Left forelimb (tissue), 1 donor: ENCODE measurements at places on chromosomes 16 and 17.
A peak's percentile ranks its signal among the peaks of the same experiment; 100 is the strongest.

DNA sequence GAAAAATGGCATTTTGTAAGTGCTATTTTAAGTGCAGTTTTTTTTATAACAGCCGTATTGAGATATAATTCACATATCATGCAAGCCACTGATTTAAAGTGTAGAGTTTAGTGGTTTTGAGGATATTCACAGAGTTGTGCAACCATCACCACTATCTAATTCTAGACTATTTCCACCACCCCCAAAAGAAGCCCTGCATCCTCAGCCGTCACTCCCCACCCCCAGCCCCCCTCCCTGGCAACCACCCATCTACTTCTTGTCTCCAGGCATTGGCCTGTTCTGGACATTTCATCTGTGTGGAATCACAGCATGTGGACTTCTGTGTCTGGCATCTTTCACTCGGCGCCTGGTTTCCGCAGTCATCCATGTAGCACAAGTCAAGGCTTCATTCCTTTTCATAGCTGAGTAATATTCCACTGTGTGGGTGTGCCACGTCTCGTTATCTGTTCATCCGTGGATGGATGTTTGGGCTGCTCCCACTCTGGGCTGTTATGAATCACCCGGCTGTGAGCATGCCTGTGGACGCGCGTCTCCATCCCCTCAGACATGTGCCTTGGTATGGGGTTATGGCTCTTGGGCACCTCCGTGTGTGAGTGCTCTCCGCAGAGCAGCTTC, 138.4 kb upstream of the CIBAR2 start:
- no peak for DNase-seq

DNA sequence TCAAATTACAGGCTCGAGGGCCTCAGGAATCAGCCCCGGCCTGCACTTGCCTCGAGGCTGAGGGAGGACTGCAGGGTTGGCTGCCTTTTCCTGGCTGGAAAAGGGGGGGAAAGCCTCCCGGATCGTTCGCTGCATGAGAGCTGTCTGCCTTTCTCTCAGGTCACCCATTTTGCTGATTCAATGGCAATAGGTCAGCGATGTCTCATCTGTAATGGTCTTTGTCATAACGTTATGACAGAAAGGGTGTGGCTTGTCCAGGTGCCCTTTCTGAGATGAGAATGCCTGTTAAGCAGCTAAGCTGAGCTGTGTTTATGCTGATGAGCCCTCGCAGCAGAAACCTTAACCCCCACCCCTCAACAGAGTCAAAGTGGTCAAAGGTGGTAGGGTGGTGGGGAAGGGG, 81.8 kb downstream of the AKAP1 start:
- no peak for DNase-seq

GRCh38 chr16:87233928-87234327, 83.3 kb downstream of the C16orf95 start:
- no peak for DNase-seq

DNA sequence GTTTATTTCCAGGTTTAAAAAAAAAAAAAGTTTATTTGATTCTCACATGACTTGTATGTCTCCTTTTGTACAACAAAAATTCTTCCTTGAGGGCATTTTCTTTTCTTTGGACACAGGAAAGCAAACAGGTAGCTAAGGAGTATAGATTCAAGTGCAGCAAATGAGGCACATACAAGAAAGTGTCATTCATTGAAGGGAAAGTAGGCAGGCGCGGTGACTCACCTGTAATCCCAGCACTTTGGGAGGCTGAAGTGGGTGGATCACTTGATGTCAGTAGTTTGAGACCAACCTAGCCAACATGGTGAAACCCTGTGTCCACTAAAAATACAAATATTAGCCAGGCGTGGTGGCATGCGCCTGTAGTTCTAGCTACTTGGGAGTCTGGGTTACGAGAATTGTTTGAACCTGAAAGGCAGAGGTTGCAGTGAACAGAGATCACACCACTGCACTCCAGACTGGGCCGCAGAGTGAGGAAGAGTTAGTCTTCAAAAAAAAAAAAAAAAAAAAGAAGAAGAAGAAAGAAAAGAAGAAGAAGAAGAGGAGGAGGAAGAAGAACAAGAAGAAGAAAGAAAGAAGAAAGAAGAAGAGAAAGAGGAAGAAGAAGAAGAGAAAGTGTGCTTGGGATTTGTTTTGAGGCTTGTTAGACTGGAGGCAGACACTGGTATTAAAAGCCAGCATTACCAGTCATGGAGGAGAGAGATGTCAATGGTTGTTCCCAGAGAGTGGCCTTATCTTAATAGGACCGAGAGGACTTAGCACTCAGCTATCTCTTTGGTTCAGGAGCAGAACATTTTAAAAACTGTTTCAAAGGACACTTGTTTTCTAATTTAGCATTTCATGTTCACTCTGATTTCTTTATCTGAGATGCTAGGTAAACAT, 19.7 kb downstream of the GINS3 start:
- no peak for DNase-seq

DNA sequence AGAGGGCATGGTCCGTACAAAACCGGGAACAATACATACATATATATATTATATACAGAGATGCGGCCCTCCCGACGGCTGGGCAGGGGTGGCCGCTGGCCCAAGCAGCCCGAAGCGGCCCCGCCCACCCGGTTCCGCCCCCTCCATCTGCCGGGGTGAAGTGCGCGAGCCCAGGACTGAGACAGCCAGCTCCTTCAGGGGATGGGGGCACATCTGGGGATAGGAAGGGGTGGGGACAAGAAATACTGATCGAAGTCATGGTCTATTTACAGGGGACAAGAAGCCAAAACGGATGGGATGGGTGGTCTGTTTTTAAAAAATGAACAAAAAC, 3.8 kb upstream of the SAMD14 start:
- DNase-seq: no peak

- DNase-seq: no peak
Observed at GRCh38 chr17:75176625-75177024, 6.1 kb downstream of the SUMO2 start.

DNA sequence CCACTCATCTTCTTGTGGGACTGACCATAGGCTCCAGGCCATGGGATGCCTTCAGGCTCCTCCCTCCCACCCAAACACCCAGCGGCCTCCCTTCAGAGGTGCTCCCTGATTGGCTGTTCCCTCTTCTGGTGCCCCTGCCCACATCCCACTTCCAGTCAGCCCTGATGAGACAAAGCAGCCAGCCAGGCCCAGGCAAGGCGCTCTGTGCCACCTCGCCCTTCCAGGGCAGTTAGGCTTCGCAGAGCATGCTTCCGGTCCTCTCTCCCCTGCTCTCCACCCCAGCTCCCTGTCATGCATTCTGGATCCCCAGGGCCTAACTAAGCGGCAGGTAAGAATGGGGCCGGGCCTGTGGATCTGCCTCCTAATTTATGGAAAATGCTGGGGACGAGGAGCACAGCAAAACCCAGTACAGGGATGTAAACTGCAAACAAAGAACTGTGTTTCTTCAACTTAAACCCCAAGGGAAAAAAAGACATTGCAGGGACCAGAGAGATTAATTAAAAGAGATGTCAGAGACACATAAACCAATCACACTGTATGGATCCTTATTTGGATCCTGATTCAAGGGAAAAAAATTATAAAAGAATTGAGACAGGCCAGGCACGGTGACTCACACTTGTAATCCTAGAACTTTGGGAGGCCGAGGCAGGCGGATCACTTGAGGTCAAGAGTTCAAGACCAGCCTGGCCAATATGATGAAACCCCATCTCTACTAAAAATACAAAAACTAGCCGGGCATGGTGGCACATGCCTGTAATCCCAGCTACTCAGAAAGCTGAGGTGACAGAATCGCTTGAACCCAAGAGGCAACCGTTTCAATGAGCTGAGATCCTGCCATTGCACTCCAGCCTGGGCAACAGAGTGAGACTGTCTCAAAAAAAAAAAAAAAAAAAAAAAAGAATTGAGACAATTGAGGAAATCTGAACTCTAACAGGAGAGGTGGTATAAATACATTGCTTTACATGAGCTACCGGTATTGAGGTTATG, 26.0 kb downstream of the ZDHHC7 start:
- no peak for DNase-seq

GRCh38 chr17:11047228-11047627, 193.8 kb upstream of the SHISA6 start:
- no peak for DNase-seq

- DNase-seq: no peak
Observed at GRCh38 chr17:55642741-55643140, 79.9 kb downstream of the TMEM100 start.

DNA sequence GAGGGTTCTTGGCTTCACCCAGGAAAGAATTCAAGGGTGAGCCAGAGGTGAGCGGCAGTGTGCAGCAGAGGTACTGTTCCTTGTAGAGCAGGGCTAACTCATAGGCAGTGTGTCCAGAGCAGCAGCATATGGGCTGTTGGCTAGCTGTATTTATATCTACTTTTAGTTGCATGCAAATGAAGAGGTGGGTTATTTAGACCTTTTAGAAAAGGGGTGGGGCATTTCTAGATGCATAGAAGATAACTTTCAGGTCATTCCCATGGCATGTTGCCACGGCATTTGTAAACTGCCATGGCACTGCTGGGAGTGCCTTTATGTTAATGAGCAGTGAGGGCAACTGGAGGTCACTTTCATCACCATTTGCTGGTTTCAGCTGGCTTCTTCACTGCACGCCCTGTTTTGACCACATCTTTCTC, 141.0 kb downstream of the STX8 start:
- no peak for DNase-seq

DNA sequence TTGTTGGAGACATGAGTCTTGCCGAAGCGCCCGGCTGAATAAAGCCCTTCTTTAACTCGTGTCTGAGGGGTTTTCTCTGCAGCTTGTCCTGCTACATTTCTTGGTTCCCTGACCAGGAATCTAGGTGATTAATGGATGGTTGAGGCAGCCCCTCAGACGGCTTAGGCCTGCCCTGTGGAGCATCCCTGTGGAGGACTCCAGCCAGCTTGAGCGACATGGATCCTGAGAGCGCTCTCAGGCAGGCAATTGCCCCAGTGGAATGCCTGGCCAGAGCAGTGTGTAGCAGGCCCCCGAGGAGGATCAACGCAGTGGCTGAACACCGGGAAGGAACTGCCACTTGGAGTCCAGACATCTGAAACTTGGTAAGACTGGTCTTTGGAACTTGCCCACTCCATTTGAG, 17.3 kb upstream of the ENDOV start:
- no peak for DNase-seq

- DNase-seq: peak; percentile 90
Observed at GRCh38 chr17:40355123-40355803, 9.3 kb downstream of the GJD3 start.

DNA sequence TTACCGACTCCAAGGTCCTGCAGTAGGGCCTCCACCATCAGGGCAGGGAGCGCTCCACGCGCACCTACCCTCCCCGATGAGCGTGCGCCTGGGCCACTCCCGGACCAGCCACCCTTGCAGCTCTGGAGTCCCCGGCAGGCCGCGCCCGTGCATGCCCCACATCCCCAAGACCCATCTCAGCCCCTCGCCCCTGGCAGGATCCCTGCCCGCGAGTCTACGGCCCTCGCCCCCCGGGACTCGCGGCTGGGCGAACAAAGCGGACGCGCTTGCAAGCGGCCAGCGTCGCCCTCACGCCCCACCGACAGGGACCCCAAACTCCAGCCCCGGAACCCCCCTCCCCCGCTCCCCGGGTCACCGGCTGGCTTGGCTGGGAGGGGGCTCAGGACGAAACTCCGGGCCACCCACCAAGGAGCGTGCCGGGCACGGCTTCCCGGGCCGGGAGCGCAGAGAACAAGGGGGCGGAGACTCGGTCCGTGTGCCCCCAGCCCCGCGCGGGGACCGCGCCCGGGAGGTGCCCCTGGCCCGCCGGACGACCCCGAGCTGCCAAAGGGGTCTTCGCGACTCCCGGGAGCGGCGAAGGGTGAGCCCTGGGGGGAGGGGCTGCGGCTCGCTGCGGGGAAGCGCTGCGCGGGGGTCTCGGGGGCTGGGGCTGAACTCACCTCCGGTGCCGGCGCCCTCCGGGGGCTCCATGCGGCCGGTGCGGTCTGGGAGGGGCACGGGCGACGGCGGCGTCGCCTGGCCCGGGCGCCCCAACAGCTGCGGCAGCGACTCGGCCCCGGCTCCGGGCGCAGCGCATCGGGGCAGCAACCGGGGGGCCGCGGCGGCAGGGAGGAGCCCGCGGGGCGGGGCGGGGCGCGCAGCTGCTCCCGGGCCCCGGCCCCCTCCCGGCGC, at the start of gene DBNDD1:
DBNDD1 (minus strand) TSS at position 805 of the 891 bp plus-strand sequence; CDS start at position 690, 115 bp downstream.
- no peak for DNase-seq

- no peak for DNase-seq
Observed at GRCh38 chr16:9124908-9125584, 33.6 kb downstream of the HAPSTR1 start.

- DNase-seq: no peak
Observed at GRCh38 chr16:71439523-71439922, 2.3 kb downstream of the TLE7 start.

- no peak for DNase-seq
Observed at GRCh38 chr17:80861892-80862291, 129.7 kb upstream of the CHMP6 start.

DNA sequence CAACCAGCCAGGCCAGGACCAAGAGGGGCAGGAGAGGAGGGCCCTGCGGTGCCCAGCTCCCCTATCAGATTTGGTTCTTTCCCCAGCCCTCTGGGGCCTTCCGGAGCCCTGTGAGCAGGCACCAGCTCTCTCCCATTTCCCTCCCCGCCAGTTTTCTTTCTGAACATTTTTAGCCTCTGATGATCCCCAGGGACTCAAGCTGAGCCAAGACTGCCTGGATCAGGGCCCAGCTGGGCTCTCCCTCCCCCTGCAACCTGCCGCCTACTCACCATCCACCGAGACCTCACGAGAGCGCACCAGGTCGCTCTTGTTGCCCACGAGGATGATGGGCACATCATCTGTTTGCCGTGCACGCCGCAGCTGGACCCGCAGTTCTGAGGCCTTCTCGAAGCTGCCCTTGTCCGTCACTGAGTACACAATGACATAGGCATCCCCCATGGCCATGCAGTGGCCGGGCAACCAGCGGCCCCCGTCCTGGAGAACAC, 2.0 kb downstream of the RRAD start:
- no peak for DNase-seq

- peak; percentile 72 for DNase-seq
Observed at GRCh38 chr17:15431196-15431595, 36.2 kb downstream of the CDRT4 start.

DNA sequence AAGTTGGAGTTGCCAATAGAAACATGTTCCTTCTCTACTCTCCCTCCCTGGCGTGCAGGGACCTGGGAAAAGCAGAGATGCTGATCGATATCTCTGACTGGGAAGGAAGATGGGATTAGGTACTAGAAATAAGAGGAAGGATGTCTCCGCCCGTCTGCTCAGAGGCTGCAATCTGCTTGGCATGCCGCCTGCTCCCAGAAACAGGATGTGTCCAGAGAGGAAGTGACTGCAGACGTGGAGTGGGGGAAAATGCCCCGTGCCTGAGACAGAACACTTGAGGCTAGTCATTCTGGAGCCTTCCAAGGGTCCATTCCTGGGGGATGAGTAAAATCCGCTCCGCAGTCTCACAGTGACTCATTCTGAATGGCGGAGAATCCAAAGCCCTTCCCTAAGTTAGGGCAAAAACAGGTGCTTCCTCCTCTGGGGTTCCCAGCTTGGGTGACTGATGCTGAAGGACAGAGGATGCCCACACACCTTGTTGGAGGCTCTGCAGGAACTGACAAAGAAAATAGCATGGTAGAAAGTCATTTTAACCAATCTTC, 45.0 kb upstream of the SMURF2 start:
- DNase-seq: peak; percentile 72

- DNase-seq: no peak
Observed at GRCh38 chr16:83253521-83253920, 554.3 kb upstream of the HSBP1 start.

- DNase-seq: peak; percentile 60
Observed at GRCh38 chr17:64773836-64774761, 112.0 kb upstream of the SMURF2 start.

GRCh38 chr17:80005360-80006338, 30.0 kb downstream of the TBC1D16 start:
- no peak for DNase-seq
